ENCODE measurements at places on chromosomes 11 and 22.

DNA sequence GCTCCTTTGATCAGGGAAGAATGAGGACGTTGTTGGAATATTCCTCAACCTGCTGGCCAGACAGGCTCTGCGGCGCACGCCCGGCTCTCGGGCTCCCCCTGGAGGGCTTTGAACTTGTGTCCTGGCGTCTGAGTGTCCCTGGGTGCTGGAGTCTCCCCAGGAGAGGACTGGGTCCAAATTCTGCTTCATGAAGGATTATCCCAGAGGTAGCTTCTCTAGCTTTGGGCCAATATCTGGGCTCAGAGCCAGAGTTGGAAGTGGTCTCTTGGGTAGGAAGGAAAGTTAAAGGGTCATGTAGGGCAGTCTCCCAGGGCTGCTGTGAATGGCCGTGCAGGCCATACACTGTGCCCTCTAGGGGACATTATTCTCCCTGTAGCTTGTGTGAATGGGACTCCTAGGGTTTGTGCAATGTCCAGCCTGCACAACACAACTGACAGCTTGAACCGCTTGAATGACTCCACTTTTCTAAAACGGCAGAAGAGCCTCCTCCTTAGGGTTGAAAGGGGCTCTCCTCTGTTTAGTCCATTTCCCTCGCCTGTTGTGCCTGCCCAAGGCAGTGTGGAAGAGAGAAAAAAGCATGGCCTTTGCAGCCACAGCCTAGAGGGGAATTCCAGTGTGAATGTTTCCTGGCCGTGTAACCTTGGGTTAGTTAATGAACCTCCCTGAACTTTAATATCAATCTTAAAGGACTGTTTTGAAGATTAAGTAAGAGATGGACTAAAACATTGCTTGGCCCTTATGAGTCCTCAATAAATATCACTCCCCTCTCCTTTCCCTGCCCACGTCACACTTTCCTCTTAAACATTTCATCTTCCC lies 111.2 kb upstream of the THY1 start:
- DNase-seq, result peak; percentile 57

DNA sequence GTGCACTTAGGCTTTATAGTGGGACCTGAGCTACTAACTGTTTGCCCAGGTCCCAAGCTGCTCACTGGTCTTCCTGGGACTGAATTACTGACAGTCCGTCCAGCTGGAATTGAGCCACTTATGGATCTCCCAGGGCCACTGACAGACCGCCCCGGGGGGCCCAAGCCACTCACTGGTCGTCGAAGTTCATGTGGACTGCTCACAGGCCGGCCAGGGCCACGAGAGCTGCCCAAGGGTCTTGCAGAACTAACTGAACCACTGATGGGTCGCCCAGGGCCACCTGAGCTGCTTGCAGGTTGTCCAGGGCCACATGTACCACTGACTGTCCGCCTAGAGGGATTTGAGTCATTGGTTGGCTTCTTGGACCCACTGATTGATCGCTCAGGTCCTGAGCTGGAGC lies 15.1 kb downstream of the MISFA start:
- DNase-seq, result no peak

DNA sequence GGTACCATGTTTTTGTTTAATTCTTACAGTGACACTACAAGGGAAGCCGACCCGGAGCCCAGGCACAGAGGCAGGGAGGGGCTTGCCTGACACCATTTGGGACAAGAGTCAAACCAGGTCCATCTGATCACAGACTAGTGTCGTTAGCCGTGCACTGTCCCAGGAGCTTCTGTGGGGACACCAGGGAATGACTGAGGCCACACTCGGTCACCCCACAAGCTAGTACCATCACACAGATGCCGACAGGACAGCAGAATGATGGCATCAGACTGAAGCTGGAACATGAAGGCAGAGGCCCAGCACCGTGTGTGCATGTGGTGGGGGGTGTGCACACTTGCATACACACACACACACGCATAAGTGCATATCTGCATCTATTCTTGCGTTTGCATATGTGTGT lies 61.5 kb upstream of the NECTIN1 start:
- no peak for DNase-seq

DNA sequence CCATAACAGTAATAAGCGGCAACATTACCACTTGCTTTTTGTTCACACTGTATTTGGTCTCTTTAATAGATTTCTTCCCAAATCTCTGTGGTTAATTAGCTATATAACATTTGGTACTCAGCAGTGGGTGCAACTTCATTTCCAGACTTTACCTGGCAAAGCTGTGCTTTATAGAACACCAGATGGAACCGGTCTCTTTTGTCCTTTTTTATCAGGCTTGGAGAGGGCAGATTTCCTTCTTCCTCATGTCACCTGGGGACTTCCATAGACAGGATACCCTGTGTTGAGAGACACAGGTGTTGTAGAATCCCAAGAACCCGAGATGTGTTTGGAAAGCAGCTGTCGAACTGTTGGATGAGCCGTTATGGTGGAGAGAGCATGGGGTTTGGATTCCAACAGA lies 393.7 kb downstream of the NTM start:
- DNase-seq, result no peak

DNA sequence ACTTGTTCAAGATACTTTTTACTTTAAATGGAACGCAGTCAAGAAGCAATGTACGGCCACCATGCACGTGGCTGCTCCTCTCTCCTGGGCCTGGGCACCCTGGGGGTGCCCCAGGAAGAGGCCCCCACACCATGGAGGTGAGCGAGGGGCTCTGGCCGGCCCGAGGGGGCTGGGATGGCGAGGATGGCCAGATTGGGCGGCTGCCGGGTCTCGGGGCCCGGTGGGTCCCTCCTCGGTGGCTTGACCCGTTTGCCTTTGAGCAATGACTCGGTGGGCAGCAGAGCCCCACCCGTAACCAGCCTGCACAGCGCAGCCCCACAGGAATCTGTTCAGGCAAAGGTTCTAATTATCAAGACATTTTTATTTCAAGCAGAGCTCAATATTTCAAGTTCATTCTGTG lies 167.4 kb downstream of the BRD1 start:
- DNase-seq, result no peak

DNA sequence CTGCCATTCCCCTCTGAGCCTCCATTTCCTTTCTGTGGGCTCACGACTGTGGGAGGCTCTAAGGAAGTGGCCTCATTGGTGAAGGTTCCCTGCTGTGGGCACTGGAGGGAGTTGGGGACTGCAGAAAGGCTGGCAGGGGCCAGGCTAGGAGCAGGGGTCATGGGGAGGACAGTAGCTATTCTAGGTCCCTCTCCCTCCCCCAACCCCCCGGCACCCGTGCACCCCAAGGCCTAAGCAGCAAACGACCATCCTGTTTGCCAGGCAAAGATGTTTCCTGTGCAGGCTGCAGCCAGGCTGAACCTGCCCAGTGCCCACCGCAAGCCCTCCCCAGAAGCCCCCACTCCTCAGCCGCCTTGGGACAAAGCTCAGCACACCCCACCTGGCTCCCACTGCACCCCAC lies 189.4 kb downstream of the MN1 start:
- no peak for DNase-seq

GRCh38 chr11:25247336-25247735 lies 750.5 kb downstream of the LUZP2 start:
- DNase-seq, result no peak

DNA sequence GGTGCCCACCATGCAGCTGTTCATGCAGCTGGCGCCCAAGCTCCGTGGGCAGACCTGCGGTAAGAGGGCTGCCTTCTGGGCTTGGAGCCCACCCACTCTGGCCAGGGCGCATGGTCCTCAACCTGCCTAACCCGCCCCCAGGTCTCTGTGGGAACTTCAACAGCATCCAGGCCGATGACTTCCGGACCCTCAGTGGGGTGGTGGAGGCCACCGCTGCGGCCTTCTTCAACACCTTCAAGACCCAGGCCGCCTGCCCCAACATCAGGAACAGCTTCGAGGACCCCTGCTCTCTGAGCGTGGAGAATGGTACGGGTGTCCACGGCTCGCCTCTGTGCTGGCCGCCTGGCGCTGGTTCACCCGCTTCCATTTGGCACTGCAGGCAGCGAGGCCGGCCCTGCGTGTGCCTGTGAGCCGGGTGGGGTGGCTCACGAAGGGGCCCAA lies 11.0 kb downstream of the MUC5AC start:
- DNase-seq, result no peak

GRCh38 chr22:20131859-20132685 lies 468 bp downstream of the ZDHHC8 start:
- DNase-seq, result no peak

GRCh38 chr11:68927280-68928135 lies 23.8 kb downstream of the IGHMBP2 start:
- no peak for DNase-seq

DNA sequence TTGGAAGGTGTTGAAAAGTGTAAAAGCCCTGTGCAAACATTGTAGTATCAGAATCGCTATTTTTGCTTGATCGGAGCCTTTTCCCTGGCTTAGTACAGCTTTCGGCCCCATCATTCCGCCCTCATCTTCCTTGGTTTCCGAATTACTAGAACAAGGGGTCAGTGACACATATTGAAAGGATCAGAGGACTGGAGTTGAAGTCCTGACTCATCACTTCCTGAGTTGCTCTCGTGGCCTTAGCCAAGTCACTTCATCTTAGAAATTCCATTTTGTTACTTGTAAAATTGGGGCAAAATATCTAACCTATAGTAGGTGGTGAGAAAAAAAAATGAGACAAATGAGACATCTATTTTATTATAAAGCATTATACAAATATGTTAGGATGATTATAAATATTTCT lies 375.0 kb downstream of the NTM start:
- no peak for DNase-seq

- no peak for DNase-seq
These were observed at the start of gene MRGPRX4 for GRCh38 chr11:18172666-18173065. TSS of gene MRGPRX4 (plus strand) at chr11:18172837. CDS start at chr11:18173257, 420 bp downstream.

GRCh38 chr11:61048368-61049062 lies 53.8 kb upstream of the CD5 start:
- DNase-seq, result no peak

- no peak for DNase-seq
These were observed 5.4 kb downstream of the MMP1 start for GRCh38 chr11:102792604-102793003.

GRCh38 chr22:40499209-40499623 lies 128.8 kb downstream of the SGSM3 start:
- DNase-seq, result peak; percentile 68

DNA sequence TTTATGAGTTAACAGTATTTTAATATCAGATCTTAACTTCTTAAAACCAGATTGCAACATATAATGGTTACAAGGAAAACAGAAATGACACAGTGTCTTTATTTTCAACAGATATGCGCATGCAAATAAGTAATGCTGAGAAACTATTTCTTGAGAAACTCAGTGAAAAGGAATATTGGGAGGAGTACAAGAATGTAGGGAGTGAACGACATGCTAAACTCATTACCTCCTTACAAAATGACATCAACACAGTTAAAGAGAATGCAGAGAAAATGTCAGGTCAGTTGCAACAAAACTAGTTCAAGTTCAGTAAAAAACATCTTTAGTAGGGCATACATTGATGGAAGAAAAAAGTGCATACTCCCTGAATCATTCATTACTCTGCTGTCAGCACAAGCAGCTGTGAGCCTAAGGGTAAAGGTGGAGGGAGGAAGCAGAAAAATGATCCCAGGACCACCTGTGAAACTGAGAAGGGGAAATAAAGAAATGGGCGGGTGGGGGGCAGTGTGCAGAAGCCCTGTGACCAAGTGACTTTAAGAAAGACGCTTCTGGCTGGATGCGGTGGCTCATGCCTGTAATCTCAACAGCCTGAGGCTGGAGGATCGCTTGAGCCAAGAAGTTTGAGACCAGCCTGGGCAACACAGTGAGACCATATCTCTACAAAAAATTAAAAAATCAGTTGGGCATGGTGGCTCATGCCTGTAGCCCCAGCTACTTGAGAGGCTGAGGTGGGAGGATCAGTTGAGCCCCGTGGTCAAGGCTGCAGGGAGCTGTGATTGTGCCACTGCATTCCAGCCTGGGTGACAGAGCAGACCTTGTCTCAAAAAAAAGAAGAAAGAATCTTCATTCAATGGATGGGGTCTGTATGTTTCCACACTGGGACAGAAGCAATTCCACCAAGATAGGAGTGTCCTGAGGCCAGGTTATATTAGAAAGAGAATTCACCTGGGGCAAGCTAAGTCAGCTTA lies 31.2 kb downstream of the CCDC83 start:
- no peak for DNase-seq

DNA sequence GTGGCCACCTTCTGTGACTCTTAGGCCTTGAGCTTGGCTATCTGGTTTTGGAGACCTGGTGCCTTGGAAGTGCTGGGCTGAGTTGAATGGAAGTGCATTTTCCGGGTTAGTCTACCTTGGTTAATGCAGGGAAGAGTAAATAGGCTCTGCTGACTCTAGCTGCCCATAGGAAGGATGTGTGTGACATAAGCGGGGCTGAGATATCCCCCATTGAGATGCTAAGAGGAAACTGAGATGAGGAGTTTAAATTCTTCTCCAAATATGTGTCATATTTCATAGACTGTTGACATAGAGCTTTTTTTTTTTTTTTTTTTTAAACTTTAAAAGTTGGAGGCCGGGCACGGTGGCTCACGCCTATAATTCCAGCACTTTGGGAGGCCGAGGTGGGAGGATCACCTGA lies 30.8 kb downstream of the ZNRF3 start:
- no peak for DNase-seq

GRCh38 chr11:105051559-105051958 lies 6.4 kb upstream of the CARD16 start:
- no peak for DNase-seq

DNA sequence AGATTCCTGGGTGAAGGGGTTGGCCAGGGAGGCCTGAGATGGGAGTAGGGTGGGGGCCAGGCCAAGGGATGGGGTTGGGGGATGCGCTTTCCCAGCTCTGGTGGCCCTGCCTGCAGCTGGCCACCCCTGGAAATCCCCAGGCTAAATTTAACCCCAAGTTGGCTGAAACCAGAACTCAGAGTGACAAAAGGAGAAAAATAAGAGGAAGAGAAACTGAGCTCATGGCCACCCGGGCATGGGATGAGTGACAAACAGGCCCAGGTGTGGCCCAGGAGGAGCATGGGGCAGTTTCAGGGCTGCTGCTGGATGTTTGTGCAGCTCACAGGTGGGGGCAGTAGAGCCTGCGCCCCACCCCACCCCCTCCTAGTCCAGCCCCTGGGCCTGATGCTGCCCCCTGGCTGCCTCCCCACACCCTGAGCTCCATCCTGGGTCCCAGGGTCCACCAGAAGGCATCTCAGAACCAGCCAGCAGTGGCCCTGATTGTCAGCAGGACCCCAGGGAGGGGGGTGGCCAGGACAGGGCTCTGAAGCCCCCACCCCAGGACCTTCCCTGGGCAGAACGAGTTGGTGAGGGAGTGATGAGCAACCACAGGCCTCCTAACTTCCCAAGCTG lies 48.0 kb downstream of the IGLL5 start:
- DNase-seq, result no peak

DNA sequence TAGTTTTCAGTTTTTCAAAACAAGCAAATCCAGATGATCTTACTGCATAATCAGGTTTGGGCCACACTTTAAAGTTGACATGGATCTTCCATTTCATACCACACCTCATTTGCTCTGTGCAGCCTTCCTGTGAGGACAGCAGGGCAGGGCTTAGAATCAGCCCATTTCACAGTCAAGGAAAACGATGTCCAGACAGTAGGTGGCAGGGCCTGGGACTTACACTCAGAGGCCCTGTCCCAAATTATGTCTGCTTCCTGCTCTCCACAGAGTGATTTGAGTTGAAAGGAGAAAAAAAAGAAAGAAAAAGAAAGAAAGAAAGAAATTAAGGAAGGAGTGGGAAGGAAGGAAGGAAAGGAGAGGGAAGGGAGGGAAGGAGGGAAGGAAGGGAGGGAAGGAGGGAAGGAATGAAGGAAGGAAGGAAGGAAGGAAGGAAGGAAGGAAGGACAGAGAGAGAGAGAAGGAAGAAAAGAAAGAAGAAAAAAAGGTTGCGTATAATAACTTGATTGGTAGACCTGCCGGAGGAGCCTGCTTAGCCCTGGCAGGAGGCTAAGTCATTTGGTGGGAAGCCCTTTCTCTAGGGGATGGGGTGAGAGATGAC lies 23.6 kb downstream of the TSKU start:
- no peak for DNase-seq

GRCh38 chr22:38193580-38193979 lies 8.2 kb upstream of the MAFF start:
- DNase-seq, result no peak
